ENCODE measurements at places on chromosomes 6 and 20.

DNA sequence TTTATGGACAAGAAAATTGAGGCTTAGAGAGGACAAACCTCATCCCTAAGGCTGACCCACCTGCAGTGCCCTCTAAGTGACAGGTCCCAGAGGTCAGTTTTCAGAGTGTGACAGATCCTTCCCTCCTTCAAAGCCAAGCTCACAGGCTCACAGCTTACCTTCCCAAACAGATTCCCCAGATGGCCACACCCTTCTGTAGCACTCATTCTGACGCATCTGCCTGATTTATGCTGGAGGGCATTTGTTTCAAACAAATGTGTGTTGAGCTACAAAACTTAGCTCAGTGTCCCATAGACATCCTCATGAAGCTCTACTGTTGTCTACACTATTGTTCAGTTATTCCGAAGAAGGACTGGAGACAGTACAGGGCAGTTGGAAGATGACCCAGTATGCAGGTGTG, 60.6 kb upstream of the RIN2 start:
- DNase-seq: no peak

GRCh38 chr6:130132286-130132701, 90.5 kb downstream of the SAMD3 start:
- no peak for DNase-seq

DNA sequence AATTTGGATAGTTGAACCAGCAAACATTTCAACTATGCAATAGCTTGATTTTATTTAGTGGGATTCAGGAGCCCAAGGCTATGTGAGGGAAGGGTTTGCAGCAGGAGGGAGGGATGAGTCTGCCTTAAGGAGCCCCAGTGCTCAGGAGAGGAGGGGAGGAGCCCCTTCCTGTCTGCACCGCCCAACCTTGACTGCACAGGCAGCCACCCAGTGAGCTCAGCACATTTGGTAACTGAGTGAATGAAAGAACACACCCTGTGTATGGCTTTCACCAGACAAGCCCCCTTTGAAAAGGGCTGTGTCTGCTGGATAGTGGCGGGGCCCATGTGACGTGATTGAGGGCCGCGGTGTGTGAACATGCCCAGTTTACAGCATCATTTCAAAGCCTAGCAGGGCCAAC, 17.0 kb downstream of the DACT2 start:
- DNase-seq: no peak

DNA sequence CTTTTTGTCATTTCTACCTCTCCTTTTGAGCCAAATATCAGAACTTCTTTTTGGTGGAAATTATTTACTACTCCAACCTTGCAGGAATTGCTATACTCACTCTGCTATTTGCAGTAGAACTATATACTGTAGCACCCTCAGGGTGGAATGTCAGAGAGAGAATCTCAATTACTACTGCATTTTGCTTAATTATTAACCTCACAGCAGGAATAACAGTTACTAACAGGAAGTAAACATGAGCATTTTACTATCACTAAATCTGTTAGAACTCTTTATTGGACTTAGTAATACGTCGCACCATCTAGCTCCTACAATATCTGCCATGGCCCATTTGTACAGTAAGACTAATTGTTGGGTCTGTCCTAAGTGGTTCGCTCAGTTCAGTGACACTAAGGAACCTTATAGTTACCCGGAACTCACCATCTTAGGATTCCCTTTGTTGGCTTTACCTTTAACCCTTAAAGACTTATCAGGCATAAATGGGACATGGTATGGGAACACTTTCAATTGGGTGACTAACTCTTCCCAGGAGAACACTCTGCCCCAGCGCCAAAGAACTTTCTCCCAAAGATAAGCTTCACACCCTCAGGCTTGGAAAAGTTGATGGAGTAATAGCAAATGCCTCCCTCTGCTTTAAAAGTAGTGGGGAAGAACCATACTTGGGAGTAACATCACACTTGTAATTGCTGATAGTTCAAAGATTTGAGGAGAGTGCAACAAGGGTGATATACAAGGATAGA, 38.8 kb downstream of the PLN start:
- no peak for DNase-seq

DNA sequence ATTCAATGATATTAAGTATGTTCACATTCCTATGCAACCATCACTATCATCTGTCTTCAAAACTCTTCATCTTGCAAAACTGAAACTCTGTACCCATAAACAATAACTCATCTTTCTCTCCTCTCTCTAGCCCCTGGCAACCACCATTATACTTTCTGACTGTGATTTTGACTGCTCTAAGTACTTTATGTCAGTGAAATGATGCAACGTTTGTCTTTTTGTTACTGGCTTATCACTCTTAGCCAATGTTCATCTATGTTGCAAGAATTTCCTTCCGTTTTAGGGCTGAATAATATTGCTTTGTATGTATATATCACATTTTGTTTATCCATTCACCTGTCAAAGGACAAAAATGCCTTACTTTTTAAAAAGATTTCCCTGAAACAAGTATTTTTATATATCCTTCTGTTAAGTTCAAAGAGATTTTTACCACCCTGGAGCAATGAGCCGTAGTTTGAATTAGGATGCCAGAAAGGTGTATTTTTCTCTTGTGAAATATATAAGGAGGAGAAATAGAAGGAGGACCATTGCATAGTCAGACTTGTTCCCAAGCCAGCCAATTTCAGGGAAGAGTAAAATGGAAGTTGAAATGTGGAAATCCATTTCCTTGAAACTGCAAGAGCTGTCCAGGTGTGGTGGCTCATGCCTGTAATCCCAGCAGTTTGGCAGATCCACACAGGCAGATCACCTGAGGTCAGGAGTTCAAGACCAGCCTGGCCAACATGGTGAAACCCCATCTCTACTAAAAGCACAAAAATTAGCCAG, 4.0 kb upstream of the CGAS start:
- DNase-seq: no peak

Data from NCI-H1694 (cell line).